ENCODE measurements at places on chromosomes 1 and 21.
A peak's percentile ranks its signal among the peaks of the same experiment; 100 is the strongest.

DNA sequence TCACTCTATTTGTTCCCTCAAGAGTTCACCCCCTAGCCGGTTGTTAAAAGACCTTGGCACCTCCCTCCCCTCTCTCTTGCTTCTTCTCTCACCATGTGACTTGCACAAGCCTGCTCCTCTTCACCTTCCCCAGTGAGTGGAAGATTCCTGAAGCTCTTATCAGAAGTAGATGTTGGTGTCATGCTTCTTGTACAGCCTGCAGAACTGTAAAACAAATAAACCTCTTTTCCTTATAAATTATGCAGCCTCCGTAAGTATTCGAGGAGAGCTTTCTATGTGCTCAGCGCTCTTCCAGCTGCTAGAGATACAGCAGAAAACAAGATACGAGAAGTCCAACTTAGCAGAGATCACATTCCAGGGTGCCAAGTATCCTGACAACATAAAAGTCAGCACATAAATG, 147.0 kb upstream of the RUNX1 start:
- DNase-seq = no peak

GRCh38 chr1:78003070-78003746, 1.5 kb upstream of the DNAJB4 start:
- no peak for DNase-seq

GRCh38 chr1:61436016-61436415, 288.9 kb downstream of the TM2D1 start:
- no peak for DNase-seq

- DNase-seq = peak; percentile 47
Measured at GRCh38 chr1:161192476-161193465, 6.1 kb downstream of the ADAMTS4 start.

DNA sequence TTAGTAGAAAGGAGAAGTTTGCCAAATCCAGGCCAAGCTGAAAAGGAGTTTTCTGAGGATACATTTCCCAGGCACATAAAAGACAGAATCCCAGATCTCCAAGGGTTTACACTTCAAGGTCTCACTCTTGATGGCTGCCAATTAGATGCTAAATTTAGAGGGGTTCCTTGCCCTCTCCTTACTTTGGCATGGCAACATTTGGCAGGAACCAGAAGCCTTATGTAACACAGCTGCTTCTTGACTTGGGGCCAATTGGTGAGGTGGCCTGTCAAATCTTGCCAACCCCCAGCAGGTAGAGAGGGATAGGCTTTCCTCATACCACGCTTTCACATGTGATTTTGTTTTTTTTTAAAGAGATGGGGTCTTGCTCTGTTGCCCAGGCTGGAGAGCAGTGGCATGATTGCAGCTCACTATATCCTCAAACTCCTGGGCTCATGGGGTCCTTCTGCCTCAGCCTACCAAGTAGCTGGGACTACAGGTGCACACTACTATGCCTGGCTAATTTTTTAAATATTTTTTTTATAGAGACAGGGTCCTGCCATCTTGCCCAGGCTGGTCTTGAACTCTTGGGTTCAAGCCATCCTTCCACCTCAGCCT, 25.2 kb upstream of the NKAIN1 start:
- no peak for DNase-seq

DNA sequence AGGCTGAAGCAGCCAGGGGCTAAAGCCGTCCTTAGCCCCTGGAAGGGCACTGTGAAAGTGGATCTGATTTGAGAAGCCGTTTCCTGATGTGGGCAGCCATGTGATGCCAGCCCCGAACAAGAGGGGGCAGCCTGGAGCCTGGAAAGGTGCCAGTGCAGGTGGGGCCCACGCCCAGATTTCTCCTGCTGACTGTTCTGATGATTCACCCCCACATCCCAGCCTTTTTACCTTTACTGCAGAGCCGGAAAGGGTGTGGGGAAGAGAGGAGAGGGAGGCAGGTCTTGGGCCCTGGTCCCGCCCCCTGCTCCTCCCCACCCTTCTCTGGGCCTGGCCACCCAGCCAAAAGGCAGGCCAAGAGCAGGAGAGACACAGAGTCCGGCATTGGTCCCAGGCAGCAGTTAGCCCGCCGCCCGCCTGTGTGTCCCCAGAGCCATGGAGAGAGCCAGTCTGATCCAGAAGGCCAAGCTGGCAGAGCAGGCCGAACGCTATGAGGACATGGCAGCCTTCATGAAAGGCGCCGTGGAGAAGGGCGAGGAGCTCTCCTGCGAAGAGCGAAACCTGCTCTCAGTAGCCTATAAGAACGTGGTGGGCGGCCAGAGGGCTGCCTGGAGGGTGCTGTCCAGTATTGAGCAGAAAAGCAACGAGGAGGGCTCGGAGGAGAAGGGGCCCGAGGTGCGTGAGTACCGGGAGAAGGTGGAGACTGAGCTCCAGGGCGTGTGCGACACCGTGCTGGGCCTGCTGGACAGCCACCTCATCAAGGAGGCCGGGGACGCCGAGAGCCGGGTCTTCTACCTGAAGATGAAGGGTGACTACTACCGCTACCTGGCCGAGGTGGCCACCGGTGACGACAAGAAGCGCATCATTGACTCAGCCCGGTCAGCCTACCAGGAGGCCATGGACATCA, at the start of gene SFN:
SFN (plus strand) TSS at position 369 of the 904 bp plus-strand sequence; CDS start at position 433, 64 bp downstream.
- DNase-seq = no peak

GRCh38 chr1:100924212-100924611, 28.3 kb downstream of the SLC30A7 start:
- no peak for DNase-seq

DNA sequence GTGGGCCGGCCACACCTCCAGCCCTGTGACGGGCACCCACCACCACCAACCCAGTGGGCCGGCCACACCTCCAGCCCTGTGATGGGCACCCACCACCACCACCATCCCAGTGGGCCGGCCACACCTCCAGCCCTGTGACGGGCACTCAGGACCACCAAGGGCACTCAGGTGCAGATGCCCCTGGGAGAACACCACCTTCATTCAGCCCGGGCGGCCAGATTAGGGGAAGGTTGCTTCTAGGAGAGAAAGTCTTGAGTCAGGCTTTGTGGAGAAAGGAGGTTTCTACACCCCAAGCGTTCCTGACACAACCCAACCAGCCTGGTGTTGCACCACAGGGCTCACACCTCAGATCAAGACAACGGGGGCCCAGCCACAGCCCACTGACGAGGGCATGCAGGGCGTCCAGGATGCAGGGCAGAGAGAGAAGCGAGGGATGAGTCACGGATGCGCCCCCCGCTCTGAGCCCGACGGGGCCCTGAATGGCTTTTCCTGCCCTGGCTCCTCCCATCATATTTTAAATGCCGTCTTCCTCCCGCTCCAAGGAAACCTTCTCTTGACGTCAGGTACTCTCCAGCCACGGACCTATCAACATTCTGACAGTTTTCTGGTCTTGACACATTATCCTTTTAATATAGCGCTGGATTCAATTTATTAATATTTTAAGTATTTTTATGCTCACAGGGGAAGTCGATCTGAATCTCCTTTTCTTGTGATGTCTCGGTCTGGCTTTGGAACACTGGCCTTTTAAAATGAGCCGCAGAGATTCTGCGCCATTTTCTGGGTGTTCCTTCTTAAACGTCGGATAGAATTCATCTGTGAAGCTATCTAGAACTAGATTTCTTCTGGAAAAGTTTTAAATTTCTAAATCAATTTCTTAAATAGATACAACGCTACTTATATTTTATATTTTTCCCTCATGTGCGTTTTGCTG, 631 bp upstream of the SPATC1L start:
- DNase-seq = peak; percentile 53

GRCh38 chr1:210351496-210351895, 22.8 kb downstream of the HHAT start:
- no peak for DNase-seq

- DNase-seq = no peak
Measured at GRCh38 chr1:54750596-54750995, 13.7 kb downstream of the PARS2 start.

DNA sequence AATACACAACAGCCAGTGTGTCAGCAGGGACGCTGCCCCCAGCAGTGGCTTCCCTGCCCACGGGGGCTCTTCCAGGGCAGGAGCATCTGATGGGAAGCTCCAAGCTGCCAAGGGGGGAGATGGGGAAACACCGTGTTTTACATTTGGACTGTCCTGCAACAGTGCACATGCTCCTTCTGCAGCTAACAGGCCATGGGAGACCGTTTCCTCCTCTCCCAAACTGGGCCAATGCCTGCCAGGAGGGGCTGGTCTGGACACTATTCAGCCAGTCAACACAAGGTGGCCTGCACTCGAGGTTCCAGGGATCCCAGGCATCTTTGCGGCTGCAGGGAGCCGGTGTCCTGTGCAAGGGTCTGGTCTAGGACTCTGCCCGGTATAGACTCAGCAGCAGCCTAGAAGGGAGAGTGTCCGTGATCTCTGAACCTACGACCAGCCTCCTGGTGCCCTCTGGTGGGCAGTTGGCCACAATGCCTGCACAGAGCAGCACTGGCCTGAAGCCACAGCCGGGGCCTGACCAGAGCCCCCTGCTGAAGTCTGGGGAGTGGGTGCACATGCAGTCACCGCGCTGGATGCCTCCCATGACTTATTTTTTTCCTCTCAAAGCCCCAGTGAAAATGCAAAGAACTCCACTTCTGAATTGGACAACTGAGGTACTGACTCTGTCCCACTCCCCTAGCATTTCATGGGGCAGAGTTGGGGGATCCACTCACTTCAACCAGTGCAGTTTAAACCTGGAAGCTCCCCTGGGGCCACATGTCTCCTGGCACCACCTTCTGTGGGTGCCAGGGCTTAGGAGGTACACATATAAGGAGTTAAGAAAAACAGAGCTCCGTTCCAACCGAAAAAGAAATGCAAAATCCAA, 33.3 kb downstream of the RCC2 start:
- no peak for DNase-seq

GRCh38 chr21:33059380-33059841, 10.5 kb upstream of the OLIG1 start:
- no peak for DNase-seq

- DNase-seq = no peak
Measured at GRCh38 chr1:28443550-28443949, 62.3 kb upstream of the RCC1 start.

DNA sequence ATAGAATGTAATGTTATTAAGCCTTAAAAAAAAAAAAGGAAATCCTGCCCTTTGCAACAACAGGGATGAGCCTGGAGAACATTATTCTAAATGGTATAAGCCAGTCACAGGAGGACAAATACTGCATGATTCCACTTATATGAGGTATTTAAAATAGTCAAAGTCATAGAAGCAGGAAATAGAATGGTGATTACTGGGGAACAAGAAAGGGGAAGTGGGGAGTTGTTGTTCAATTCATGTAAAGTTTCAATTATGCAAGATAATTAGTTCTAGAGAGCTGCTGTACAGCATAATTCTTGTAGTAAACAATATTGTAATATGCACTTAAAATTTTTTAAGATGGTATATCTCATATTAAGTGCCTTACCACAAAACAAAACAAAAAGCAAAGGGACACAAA, 13.2 kb downstream of the FCER1A start:
- no peak for DNase-seq

DNA sequence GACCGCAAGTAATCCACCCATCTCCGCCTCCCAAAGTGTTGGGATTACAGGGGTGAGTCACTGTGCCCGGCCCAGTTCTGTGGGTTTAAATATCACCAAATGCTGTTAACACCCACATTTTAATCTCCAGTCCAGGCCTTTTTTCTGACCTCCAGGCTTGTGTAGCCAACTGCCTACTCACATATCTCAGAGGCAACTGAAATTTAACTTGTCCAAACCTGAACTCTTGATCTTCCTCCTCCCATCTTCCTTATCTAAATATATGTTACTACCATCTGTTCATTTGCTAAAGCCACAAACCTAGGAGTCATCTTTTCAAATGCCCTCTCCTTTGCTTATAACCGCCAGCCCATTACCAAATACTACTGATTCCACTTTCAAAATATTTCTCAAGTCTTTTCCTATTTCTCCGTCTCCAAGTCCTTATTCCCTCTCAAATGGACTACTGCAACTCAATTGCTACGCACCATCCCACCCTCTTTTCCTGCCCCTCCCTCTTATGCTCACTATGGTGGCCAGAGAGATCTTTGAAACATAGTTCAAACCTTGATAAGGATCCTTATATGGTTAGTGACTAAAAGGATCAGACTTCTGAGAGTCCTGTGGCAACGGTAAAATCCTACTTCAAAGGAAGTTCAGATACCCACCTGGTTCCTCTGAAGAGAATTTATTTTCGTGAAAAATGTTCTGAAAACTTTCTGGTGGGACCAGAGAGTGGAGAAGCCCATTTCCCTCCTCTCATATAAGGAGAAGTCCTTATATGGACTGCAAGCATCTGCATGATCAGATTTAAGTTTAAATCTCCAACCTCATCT, 78.5 kb upstream of the CDC42BPA start:
- no peak for DNase-seq

GRCh38 chr1:240652549-240652948, 40.6 kb upstream of the GREM2 start:
- no peak for DNase-seq

DNA sequence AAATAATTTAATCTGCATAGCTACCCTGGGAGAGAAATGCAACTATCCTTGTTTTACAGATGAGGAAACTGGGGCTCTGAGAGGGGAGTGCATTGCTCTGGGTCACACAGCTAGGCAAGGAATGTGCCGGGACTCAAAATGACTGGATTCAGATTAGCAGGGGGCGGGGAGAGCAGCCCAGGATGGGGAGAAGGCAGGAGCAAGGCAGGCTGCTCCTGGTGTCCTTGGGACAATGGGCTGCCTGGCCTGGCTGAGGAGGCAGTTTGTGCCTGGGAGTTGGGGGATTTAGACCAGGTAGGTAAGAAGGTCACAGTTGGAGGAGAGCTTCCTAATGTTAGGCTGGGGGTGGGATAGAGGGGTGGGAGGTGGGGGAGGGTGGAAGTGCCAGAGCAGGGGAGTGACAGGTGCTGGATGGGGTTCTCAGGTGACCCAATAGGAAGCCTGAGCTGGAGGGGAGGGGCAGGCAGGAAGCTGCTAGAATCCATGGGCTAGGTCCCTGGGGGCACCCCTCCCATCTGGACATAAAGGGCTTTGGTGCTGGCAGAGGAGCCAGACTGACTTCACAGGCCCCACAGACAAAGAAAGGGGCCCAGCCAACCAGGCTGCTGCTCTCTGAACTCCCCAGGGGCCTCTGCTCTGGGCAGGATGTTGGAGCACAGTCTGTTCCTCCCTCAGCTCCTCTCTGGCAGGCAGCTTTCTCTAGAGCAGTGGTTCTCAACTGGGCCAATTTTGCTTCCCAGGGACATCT, 29.0 kb downstream of the TRIM62 start:
- DNase-seq = no peak

GRCh38 chr1:52306227-52307006, 59.6 kb downstream of the CC2D1B start:
- no peak for DNase-seq

Data from stimulated activated CD8-positive, alpha-beta memory T cell treated with anti-CD3 and anti-CD28 coated beads, Interleukin-4, amount 100 ng/mL, for 1 hour (primary cell).